NCI-H510A treated with DMSO at 0.1 percent for 48 hours (cell line): ENCODE measurements at places on chromosomes 5 and 9.
A peak's percentile ranks its signal among the peaks of the same experiment; 100 is the strongest.

- DNase-seq, result no peak
Observed at GRCh38 chr9:38284039-38284575, 108.4 kb upstream of the ALDH1B1 start.

GRCh38 chr5:73799401-73799972, 173.5 kb downstream of the ARHGEF28 start:
- DNase-seq, result no peak

- no peak for DNase-seq
Observed at GRCh38 chr9:90966480-90967144, 165.0 kb downstream of the SYK start.

DNA sequence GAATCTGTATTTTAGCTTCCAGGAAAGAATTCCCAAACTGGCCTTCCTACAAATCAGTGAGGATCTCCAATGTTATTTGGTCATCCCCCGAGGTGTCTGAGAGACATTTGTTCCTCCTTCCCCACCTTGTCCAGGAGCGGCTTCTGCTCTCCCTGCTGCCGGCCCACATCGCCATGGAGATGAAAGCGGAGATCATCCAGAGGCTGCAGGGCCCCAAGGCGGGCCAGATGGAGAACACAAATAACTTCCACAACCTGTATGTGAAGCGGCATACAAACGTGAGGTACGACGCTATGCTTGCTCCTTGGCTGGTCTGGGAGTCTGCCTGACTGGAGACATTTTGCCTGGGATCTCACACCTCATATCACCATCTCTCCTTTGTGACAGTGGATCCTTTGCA, 160.4 kb downstream of the CFAP90 start:
- DNase-seq, result no peak

GRCh38 chr9:119951591-119951990, 582.4 kb upstream of the BRINP1 start:
- no peak for DNase-seq

- DNase-seq, result no peak
Observed at GRCh38 chr5:82789095-82789494, 288.1 kb downstream of the TMEM167A start.

GRCh38 chr5:33925278-33925677, 10.9 kb upstream of the RXFP3 start:
- no peak for DNase-seq

- no peak for DNase-seq
Observed at GRCh38 chr9:84573083-84573482, 96.4 kb upstream of the NTRK2 start.

DNA sequence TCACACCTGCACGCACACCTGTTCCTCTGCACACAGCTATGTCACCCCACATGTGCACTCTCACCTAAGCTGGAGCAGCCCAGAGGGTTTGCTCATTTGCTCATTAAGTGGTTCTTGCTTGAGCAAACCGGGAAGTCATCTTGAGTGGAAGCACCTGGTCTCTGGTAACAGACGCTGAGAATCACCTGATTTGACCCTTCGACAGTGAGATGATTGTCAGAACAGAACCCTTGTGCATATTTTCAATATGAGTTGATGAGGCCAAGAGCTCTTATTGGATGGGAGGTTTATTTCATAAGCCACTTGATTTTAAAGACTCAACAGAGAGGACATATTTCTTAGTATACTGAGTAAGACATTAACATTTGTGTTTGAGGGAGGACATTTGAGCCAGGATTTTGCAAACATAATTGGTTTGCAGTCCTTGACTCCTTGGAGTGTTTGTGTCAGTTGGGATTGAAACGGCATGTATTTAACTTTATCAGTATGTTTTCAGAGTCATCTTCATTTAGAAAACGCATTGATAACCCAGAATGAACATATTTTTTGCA, 22.1 kb upstream of the LPCAT1 start:
- peak; percentile 95 for DNase-seq

GRCh38 chr5:16618138-16618897, 1.5 kb upstream of the RETREG1 start:
- peak; percentile 24 for DNase-seq

DNA sequence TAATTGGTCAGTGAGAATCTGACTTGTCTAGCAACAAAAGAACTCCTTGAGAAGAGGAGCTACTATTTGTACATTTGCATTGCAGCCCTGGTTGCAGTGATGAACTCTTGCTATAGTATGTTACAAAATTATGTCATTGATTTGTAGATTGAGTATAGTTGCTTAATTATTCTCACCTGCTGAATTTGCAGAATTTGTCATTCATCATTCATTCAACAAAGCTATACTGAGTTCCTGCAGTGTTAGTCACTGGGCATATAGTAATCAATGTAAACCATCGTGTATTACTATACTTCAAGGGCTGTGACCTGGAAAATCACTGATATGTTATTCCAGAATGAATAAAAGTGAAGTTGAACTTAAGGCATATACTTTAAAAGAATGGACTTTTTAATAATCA, 50.1 kb downstream of the SLC1A3 start:
- DNase-seq, result no peak

DNA sequence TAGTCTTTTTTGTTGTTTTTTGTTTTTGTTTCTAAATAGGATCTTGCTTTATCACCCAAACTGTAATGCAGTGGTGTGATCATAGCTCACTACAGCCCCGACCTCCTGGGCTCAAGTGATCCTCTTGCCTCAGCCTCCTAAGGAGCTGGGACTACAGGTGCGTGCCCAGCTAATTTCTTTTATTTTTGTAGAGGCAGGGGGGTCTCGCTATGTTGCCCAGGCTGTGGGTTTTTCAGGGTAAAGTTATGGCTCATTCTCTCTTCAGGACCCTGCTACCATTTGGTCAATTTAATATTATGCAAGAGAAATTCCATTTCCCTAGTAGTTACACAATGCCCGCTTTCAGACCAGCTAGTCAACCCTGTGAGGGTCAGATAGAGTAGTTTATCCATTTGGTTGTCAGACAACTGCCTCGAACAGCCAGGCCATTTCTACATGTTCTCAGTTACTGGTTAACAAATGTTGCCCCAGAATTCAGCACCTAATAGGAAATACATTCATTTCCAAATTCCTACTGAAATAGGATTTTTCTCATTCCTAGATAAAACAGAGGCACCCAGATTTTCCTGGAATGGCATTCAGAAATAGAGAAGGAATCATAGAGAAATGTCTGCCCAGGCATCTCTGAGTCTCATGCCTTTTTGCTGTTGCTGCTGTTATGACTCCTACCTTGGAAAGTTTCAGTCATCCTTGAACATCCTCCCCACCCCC, 6.4 kb upstream of the GLIS3 start:
- DNase-seq, result no peak

GRCh38 chr9:86708918-86709835, 238.1 kb downstream of the GAS1 start:
- no peak for DNase-seq

- no peak for DNase-seq
Observed at GRCh38 chr5:41057231-41057630, 13.9 kb downstream of the MROH2B start.

DNA sequence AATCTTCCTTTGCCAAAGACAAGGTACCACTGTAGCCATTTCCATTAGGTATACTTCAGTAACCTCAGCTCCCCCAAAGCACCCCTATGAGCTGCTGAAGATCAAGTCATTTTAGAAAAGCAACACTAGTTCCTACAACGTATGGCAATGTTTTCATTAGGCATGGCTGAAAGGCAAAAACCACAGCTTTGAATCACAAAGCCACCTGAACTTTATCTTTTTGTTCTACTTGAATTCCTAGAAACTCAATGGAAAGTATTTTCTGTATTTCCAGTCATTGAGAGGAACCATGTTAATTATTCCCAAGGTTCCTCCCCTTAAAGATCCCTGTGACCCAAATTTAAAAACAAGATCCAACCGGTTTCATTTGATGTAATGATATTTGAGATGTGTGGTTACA, 152.1 kb downstream of the EFNA5 start:
- no peak for DNase-seq

DNA sequence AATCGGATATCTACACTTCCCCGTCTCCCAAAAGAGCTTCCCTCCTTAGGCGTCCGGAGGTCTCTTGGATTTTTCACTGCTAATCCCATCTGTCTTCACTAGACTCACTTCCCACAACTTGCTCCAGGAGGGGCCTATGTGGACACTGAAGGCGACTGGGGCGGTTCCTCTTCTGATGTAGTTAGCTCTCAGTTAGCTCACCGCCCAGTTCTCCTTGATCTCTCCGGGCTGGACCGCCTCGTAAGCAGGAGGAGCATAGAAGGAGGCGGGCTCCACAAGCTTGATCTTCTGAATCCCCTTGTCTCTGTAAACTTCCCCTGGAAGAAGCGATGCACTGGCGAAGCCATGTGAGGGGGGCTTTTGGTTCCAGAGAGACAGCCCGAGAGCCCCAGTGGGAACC, 112.0 kb upstream of the SELENOP start:
- DNase-seq, result no peak

DNA sequence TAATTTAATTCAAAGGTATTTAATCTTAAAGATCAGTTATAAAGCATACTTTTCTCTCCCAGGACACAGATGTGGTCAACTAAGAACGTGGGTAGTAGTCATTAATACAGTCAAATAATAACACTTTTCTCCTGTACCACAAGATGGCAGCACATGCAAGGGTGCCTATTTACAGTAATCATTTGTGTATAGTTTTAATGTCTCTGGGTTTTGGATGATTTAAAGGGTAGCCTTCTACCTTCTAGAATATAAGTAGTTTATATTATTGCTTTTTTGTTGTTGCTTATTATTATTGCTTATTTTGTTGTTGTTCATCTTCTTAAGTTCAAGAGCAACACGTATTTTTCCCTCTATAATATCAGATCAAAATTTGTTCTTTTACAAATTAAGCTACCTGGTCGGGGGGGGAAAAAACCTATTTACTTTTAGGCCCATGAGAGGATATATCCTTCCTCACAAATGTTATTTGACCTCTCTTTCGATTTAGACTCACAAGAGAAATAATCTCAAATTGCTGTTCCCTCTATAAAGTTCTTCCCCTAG, 59.6 kb upstream of the SLC27A6 start:
- DNase-seq, result peak; percentile 47
